ENCODE measurements at places on chromosomes 6 and 20. TPM values are rescaled to one million over a fixed set of nuclear protein-coding genes. Genes with fewer than 3 reads are reported as not detected.

SEL1L2 gene
- total RNA-seq, result not detected

HDGFL1 gene
- not detected for total RNA-seq

ANGPT4 gene
- not detected for total RNA-seq

HLA-DMB gene
- 7.9 TPM for total RNA-seq

PTK7 gene
- 0.26 TPM for total RNA-seq

TRIM40 gene
- not detected for total RNA-seq

ADGB gene
- total RNA-seq, result not detected

DNA sequence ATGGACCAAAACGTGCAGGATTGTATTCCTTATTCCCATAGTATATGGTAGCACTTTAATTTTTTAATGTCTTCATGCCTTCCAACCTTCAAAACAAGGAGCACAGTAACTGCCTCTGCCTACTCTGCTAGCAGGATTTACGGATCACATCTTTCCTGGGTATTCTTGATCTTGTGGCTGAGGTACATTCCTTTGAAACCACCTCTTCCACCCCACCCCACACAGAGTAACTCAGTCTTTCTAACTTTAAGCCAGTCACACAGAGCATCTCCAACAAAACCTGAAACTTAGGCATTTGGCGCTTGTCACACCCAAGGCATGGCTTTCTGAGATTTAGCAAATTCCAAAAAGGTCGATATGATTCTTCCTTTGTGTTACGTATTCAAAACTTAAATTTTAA lies 2.3 kb upstream of the ID4 start:
- no peaks in the 10 kb centered on the region for H3K4me1 ChIP-seq
- H3K27ac ChIP-seq, result no peak overlapping the region
- no peak overlapping the region for H3K4me3 ChIP-seq

DNA sequence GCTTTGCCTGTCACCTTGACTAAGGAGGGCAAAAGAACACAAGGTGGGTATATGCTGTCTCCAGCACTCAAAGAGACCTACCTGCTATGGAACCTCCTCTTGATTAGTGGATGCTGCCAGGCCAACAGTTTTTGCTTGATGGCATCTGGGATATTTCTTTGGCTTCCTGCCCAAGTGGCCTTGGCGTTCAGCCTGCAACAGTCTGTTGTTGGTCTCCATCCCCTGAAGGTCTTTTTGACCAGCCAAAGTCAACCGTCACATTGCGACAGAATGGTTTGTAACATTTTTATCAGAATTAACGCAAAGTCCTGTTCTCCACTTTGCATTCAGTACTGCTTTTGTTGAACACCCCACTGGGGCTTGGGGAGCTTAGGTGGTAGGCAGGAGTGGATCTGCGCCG lies 37.1 kb downstream of the SERPINB1 start:
- no peak overlapping the region for H3K4me3 ChIP-seq
- no peak overlapping the region for H3K27ac ChIP-seq
- H3K27me3 ChIP-seq, result no peaks in the 10 kb centered on the region
- H3K4me1 ChIP-seq, result no peaks in the 10 kb centered on the region
- no peaks in the 10 kb centered on the region for H3K36me3 ChIP-seq

GRCh38 chr6:79670789-79671188 lies 39.7 kb downstream of the SH3BGRL2 start:
- H3K36me3 ChIP-seq, result no peaks in the 10 kb centered on the region
- H3K27ac ChIP-seq, result no peak overlapping the region
- peaks cover 25% of the 10 kb centered on the region for H3K4me1 ChIP-seq
- H3K4me3 ChIP-seq, result no peak overlapping the region

DNA sequence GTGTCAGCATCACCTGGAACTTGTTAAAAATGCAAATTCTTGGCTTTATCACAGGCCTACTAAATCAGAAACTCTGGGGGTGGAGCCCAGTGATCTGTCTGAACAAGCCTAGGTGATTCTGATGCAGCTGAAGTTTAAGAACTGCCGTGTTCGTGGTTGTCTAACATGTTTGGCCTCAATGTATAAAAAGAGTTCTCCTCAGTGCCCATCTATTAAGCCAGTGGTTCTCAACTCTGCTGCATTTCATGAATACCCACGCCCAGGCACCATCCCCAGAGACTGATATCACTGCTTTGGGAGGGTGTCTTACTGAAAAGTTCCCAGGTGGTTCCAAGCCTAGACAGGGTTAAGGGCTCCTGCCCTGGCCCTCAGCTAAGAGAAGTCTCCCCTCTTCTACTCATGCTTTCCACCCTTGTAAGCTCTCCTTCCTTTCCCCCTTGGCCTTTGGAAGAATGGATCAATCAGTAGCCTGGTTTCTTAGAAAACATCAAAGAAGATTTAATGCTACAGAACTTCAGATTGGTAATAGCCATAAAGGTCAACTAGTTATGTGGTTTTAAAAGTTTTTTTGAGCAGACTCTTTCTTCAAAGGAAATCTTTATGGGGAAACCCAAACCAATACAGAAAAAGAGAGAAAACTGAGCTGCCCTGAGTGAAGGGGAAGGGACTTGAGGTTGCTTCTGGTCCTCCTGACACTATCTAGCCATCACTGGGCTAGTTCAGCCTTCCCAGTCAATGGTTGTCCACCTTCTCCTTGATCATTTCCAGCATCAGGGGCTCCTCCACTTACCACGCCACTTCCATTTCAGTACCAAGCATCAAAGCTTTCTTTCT lies 38.9 kb upstream of the TNFAIP3 start:
- no peak overlapping the region for H3K4me3 ChIP-seq

GRCh38 chr6:106749609-106750008 lies 120.2 kb downstream of the QRSL1 start:
- no peaks in the 10 kb centered on the region for H3K36me3 ChIP-seq
- H3K4me1 ChIP-seq, result no peaks in the 10 kb centered on the region
- no peak overlapping the region for H3K4me3 ChIP-seq
- no peaks in the 10 kb centered on the region for H3K27me3 ChIP-seq
- no peak overlapping the region for H3K27ac ChIP-seq

- no peak for DNase-seq
- H3K36me3 ChIP-seq, result no peaks in the 10 kb centered on the region
- peaks cover 36% of the 10 kb centered on the region for H3K4me1 ChIP-seq
Measured at GRCh38 chr6:14656078-14656521, 538.5 kb downstream of the CD83 start.

- no peak overlapping the region for H3K27ac ChIP-seq
- no peak for DNase-seq
- no peaks in the 10 kb centered on the region for H3K4me1 ChIP-seq
- no peaks in the 10 kb centered on the region for H3K27me3 ChIP-seq
Measured at GRCh38 chr6:142735204-142735603, 209.8 kb downstream of the HIVEP2 start.

DNA sequence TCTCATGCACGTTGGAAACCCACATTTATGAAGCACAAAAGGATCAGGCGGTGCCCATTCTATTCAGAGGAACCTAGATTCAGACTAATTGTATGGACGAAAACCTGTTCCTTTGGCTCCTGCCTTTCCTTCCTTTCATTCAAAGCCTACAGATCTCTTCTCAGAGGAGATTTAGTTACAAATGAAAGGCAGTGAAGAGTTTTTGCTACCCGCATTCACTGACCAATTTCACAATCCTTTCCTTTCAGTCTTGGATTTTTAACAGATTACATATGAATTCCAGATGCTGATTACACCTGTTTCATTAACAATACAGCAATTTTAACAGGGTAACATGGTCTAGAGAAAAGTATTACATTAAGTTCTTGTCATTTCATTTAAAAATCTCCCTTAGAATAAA lies 32.0 kb downstream of the TMEM242 start:
- peaks cover 10% of the 10 kb centered on the region for H3K4me1 ChIP-seq
- H3K4me3 ChIP-seq, result no peak overlapping the region
- H3K27me3 ChIP-seq, result no peaks in the 10 kb centered on the region
- no peak overlapping the region for H3K27ac ChIP-seq
- no peaks in the 10 kb centered on the region for H3K36me3 ChIP-seq

- H3K4me1 ChIP-seq, result no peaks in the 10 kb centered on the region
- no peak overlapping the region for H3K4me3 ChIP-seq
- DNase-seq, result no peak
- H3K27ac ChIP-seq, result no peak overlapping the region
Measured at GRCh38 chr20:5070570-5070969, 49.2 kb downstream of the PCNA start.

- DNase-seq, result no peak
- H3K36me3 ChIP-seq, result peaks cover 55% of the 10 kb centered on the region
- no peak overlapping the region for H3K27ac ChIP-seq
- H3K27me3 ChIP-seq, result no peaks in the 10 kb centered on the region
- H3K4me3 ChIP-seq, result no peak overlapping the region
Measured at GRCh38 chr20:36932476-36933426, 18.8 kb downstream of the SAMHD1 start.

DNA sequence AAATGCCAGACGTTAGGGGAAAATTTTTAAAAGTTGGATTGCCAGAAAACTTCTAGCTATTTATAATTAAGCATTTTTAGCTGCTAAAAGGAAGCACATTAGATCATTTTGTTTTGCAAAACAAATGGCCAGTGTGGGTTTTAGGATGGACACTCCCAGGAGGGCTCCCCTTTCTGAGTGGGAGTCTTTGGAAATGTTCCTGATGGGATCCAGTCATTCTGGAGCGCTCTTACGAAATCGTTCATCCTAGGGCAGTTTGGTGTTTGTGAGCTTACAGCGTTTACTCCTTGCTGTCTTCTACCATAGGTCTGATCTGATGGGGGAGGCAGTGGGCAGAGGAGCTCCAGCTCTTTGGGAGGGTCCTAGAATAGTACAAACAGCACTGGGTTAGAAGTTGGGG lies 14.7 kb downstream of the GNAS start:
- H3K36me3 ChIP-seq, result no peaks in the 10 kb centered on the region
- H3K27me3 ChIP-seq, result no peaks in the 10 kb centered on the region
- no peak overlapping the region for H3K4me3 ChIP-seq

GRCh38 chr6:134351615-134352474 lies 33.9 kb upstream of the SGK1 start:
- DNase-seq, result no peak
- H3K36me3 ChIP-seq, result no peaks in the 10 kb centered on the region
- peaks cover 16% of the 10 kb centered on the region for H3K4me1 ChIP-seq

GRCh38 chr6:46172176-46172575 lies 1.4 kb upstream of the ENPP5 start:
- H3K36me3 ChIP-seq, result no peaks in the 10 kb centered on the region
- no peak overlapping the region for H3K4me3 ChIP-seq
- H3K4me1 ChIP-seq, result peaks cover 21% of the 10 kb centered on the region
- H3K27ac ChIP-seq, result no peak overlapping the region
- no peak for DNase-seq

- no peak for DNase-seq
- no peaks in the 10 kb centered on the region for H3K27me3 ChIP-seq
- H3K4me3 ChIP-seq, result no peak overlapping the region
- H3K36me3 ChIP-seq, result no peaks in the 10 kb centered on the region
- no peak overlapping the region for H3K27ac ChIP-seq
- H3K4me1 ChIP-seq, result no peaks in the 10 kb centered on the region
Measured at GRCh38 chr6:154974485-154975149, 20.5 kb upstream of the TIAM2 start.

DNA sequence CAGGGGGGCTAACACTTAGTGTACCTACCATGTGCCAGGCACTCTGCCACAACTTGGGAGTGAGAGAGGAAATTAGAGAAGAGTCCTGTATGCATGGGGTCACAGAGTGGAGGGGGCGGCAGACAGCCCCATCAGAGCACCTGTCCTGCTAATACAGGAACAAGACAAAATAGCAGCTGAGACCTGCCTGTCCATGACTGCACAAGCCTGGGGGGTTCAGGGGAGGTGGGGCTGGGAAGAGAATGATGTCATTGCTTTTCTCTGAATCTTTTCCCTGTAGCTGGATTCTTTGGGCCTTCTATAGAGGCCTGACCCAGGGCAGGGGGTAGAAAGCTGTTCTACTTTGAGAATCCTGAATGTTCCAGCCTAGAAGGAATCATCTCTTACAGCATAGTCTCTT lies 37.4 kb downstream of the FOXP4 start:
- H3K27me3 ChIP-seq, result no peaks in the 10 kb centered on the region
- H3K4me3 ChIP-seq, result no peak overlapping the region
- H3K4me1 ChIP-seq, result no peaks in the 10 kb centered on the region
- no peak for DNase-seq

- no peak overlapping the region for H3K4me3 ChIP-seq
- no peaks in the 10 kb centered on the region for H3K36me3 ChIP-seq
- H3K27ac ChIP-seq, result no peak overlapping the region
- no peaks in the 10 kb centered on the region for H3K27me3 ChIP-seq
Measured at GRCh38 chr6:1796706-1797529, 187.2 kb downstream of the FOXC1 start.

- H3K27ac ChIP-seq, result no peak overlapping the region
- H3K27me3 ChIP-seq, result no peaks in the 10 kb centered on the region
- H3K4me1 ChIP-seq, result peaks cover 20% of the 10 kb centered on the region
- DNase-seq, result no peak
Measured at GRCh38 chr6:75624988-75625387, 23.3 kb downstream of the SENP6 start.

DNA sequence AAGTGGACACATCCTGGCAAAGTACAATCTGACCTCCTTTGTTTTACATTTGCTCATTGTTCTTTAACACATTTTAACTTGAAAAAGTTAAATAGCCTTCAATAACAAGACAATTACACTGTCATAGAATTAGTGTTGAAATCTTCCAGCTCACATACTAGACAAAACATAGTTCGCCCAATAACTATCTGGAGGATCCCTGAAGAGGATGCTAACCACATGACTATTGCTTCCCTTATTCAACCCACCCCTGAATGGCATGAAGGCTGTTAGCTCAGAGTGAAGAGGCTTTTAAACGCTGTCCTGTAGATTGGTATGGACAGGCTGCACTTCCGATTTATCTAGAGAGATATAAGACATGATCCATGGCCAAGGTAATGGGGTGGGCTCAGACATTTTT lies 15.0 kb upstream of the DSE start:
- H3K27ac ChIP-seq, result no peak overlapping the region
- no peak overlapping the region for H3K4me3 ChIP-seq
- DNase-seq, result no peak
- H3K27me3 ChIP-seq, result no peaks in the 10 kb centered on the region
- no peaks in the 10 kb centered on the region for H3K36me3 ChIP-seq

- H3K27ac ChIP-seq, result no peak overlapping the region
- DNase-seq, result no peak
- no peaks in the 10 kb centered on the region for H3K36me3 ChIP-seq
- no peak overlapping the region for H3K4me3 ChIP-seq
Measured at GRCh38 chr6:170476360-170476759, 76.7 kb downstream of the PSMB1 start.

- no peak overlapping the region for H3K4me3 ChIP-seq
- H3K27ac ChIP-seq, result no peak overlapping the region
- H3K36me3 ChIP-seq, result no peaks in the 10 kb centered on the region
- no peak for DNase-seq
- H3K27me3 ChIP-seq, result no peaks in the 10 kb centered on the region
- no peaks in the 10 kb centered on the region for H3K4me1 ChIP-seq
Measured at GRCh38 chr6:161346717-161347116, 72.9 kb upstream of the AGPAT4 start.

DNA sequence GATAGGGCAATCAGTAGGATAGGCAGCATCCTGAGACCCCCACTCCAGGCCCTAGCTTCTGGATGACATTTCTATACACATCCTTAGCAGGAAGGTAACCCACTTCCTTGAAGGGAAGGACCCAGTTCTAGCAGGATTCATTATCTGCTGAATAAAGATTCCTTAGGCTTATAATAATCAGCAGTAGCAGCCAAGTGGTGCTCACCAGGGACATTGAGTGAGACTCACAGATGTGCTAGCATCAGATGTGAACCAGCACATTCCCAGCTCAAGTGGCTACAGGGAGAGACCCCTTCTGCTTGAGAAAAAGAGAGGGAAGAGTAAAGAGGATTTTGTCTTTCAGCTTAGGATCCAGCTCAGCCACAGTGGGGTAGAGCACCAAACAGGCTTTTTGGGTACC lies 244.8 kb upstream of the UFL1 start:
- H3K36me3 ChIP-seq, result no peaks in the 10 kb centered on the region
- no peak overlapping the region for H3K27ac ChIP-seq
- no peaks in the 10 kb centered on the region for H3K4me1 ChIP-seq
- no peak overlapping the region for H3K4me3 ChIP-seq
- DNase-seq, result no peak

GRCh38 chr6:98092331-98092730 lies 742.0 kb upstream of the POU3F2 start:
- no peak overlapping the region for H3K27ac ChIP-seq
- H3K4me3 ChIP-seq, result no peak overlapping the region
- no peak for DNase-seq
- no peaks in the 10 kb centered on the region for H3K36me3 ChIP-seq
- no peaks in the 10 kb centered on the region for H3K27me3 ChIP-seq
